ENCODE measurements at places on chromosomes 12 and 14. TPM values are rescaled to one million over a fixed set of nuclear protein-coding genes. Genes with fewer than 3 reads are reported as not detected.

DNA sequence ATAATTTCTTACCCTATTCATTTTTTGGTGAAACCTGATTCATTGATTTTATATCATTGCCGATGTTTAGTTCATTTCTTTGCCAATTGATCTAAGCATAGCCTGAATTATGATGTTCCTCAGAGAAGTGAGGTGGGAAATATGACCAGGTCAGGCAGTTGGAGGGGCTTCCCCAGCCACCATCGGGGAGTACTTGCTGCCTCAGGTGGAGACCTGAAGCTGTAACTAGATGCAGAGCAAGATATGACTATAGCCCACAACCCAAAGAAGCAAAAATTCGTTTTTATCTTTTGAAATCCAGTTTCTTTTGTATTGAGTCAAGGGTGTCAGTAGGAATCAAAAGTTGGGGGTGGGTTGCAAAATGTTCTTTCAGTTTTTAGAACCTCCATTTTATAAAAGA is 7.9 kb downstream of the PTGDR start:
- DNase-seq, result no peak

The RAB15 gene
- total RNA-seq, result 3.8 TPM

DNA sequence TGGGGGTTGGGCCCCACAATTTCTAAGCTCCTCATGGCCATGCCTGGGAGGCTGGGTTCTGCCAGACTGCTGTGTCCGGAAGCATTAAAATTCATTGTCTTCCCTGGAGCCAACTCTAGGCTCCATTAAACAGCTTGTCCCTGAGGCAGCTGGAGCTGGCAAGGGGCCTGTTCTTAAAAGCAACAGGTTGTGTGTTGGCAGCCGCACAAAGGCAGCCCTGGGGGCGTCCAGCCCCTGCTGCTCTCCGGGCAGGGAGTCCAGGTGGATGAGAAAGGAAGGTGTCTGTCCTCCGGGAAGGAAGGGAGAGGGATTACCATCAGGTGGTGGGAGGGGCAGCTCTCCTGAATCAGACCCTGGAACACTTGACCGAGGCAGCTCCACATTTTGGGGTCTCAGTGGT is 98.9 kb downstream of the CHST11 start:
- no peak for DNase-seq

The C12orf54 gene
- 0.94 TPM for total RNA-seq

GRCh38 chr14:79630288-79630960 is 580.9 kb downstream of the DIO2 start:
- no peak for DNase-seq

- DNase-seq, result no peak
Observed at GRCh38 chr12:9667403-9668160, 1.9 kb upstream of the CLEC2D start.

GRCh38 chr12:29309320-29309902 is 71.6 kb downstream of the ERGIC2 start:
- no peak for DNase-seq

The CIT gene
- 14.7 TPM for total RNA-seq

DNA sequence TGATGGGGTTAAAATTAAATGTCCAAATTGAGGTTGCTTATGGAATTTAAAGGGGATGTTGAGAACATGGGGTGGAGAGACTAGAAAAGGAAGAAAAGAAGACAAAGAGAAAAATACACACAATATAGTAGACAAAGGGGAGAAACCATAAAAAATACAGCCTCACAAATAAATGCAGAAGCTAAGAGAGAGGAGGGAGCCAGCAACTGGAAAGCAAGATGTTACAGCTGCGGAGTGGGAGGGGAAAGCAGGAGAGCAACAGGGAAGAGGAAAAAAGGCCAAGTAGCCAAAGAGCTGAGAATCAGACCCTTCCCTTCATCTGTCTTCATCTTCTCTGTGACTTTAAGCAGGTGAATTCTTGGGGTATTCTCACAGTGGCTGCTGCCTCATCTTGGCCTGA is 39.7 kb upstream of the SMUG1 start:
- DNase-seq, result no peak

DNA sequence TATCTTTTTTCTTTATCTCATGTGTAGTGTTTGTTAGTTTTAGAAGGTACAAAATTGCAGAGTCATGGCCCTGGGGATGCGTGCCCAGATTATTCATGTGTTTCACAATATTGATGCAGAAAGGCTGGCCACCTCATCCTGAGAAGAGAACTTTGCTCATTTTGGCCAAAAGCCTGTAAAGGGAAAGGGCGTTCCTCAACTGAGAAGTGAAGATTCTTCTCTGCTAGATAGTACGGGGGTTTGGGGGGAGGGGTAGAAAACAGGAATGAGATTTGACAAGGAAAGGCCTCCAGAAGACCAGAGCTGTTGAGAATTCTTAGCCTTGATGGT is 1.7 kb downstream of the MGST1 start:
- peak; percentile 93 for DNase-seq

GRCh38 chr12:30010071-30011052 is 226.6 kb upstream of the TMTC1 start:
- no peak for DNase-seq

GRCh38 chr12:105459760-105460330 is 129.4 kb downstream of the C12orf75 start:
- peak; percentile 18 for DNase-seq

DNA sequence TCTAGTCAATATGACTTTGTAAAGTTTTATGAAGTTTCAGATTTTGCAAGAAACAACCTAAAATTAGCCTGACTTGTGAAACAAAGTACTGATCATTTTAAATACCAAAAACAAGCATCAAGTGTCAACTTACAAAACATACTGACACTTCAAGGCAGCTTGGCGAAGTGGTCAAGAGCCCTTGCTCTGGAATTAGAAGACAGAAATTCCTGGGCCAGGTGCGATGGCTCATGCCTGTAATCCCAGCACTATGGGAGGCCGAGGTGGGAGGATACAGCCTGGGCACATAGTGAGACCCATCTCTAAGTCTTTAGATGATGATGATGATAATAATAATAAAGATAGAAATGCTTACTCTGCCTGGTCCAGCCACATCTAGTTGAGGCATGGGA is 45.4 kb upstream of the NR2C1 start:
- DNase-seq, result no peak

- peak; percentile 38 for DNase-seq
Observed at GRCh38 chr12:58919231-58920101, 838 bp downstream of the LRIG3 start.

DNA sequence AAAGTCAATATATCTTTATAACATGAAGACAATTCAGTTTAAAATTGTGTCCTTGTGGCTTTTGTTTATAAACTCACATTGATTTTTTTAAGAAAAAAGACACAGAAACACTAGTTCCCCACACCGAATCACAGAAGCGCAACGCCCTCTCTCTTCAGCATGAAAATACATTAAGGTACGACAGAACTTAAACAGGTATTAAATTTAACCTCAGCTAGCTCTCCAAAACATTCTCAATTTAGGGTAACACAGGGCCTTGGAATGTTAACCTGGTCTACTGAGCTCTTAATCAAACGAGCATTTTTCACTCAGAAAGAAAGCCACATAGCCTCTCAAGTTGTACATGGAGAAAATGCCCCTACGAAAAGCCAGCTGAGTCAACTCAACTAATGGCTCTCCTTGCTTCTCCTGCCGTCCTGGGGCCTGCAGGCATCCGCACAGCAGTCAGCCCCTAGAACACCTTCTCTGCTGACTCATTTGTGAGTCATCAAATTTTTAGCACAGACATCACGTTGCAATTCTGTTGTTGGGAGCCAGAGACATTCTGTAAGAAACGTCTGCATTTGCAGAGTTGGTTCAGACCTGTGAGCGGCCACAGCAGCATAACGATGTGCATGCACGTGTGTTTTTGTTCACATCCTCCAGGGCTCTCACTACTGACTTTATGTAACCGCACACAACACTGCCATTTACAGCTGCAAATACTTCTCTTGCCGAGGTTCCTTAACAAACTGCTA is 141.6 kb downstream of the ITPR2 start:
- peak; percentile 74 for DNase-seq

DNA sequence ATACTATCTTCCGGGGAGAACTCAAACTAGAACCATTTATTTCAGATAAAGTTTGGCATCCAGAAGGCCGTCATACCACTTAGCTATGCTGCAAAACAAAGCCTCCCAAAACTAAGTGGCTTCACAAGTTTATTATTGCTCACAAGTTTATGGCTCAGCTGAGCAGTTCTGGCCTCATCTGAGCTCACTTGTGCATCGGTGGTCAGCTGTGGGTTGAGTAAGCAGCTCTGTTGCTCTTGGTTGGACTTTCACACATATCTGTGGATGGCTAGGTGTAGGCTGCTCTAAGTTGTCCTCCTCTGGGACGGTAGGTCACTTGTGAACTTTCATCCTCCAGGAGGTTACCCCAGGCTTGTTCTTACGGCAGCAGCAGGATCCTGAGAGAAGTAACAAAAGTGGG is 162.7 kb downstream of the BTG1 start:
- DNase-seq, result no peak

DNA sequence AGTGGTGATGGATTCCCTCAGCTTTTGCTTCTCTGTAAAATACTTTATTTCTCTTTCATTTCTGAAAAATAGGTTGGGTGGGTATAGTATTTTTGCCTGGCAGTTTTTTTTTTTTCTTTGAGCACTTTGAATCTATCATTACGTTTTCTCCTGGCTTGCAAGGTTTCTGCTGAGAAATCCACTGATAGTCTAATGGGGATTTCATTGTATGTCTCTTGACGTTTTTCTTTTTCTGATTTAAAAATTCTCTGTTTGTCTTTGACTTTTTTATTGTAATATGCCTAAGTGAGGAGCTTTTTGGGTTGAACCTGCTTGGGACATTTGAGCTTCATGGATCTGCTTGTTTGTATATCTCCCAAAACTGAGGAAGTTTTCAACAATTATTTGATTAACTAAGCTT is 606.0 kb downstream of the KCNH5 start:
- no peak for DNase-seq

The EMP1 gene
- 127 TPM for total RNA-seq

The RD3L gene
- total RNA-seq, result not detected

- no peak for DNase-seq
Observed at GRCh38 chr14:89881839-89882238, 72.7 kb downstream of the EFCAB11 start.

DNA sequence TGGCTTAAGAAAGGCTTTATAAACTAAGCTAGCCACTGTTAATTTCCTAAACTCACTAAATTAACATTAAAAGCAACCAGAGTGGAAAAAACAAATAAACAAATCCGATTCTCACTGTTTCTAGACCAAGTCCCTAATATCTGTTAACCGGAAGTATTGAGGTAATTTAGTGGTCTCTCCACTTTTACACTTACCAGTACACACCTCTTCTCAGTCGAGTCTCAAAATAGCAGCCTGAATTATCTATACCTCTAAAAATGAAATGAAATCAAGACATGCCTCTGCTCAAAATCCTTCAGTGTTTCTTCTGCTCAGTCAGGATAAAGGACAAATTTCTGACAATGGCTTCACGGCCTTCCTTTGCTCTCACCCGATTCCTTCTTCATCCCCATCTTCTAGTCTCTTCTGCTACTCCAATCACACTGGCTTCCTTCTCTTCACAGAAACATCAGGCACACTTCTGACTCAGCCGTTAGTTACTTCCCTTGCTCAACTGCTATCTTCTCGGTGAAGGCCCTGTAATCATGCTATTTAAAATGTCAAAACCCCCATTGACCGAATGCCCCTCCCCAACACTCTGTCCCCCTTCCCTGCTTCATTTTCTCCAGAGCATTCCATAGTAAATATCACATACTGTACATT is 161.3 kb downstream of the KITLG start:
- no peak for DNase-seq

DNA sequence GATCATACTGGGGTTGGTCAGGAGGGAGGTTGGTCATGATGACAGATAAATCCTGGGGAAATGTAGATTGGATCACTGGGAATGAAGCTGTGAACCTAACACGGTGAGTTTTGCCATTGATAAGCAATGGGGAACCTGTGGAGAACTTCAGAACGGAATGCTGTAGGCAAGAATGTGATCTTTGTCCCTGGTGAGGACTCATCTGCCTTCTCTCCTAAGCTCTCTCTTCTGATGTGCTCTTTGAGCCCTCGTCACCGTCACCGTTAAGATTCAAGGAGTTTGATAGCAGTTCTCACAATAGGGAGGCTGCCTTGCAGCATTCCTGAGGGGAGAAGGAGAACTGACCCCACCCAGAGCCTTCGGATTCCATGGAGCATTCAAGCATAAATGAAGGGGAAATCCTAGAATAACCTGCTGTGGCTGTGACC is 217.6 kb downstream of the ANO6 start:
- no peak for DNase-seq

- DNase-seq, result no peak
Observed at GRCh38 chr14:74645244-74645643, 33.2 kb upstream of the LTBP2 start.

The SFSWAP gene
- total RNA-seq, result 26.1 TPM

DNA sequence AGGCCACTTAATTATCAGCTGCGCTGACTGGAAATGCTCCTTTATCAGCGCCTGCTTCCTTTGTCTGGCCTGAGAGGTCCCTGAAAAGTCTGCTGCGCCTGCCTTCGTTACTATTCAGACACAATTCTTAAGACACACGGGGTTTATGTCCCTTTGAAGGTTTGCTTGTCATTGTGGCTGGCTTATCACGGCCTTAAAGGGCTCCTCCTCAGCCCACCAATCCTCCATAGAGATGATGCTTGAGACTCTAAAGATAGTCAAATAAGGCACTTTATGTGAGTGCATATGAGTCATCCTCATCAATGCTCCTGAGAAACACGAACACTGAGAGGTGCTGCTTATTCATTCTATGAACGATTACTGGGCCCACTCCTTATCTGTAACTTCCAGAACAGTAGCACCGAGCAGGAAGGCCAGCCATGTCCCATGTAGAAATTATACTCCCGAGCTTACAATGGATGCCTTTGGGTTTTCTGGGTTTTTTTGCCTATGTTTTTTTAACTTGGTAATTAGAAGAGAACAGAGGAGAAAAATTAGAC is 1268.2 kb upstream of the TMEM132C start:
- no peak for DNase-seq

DNA sequence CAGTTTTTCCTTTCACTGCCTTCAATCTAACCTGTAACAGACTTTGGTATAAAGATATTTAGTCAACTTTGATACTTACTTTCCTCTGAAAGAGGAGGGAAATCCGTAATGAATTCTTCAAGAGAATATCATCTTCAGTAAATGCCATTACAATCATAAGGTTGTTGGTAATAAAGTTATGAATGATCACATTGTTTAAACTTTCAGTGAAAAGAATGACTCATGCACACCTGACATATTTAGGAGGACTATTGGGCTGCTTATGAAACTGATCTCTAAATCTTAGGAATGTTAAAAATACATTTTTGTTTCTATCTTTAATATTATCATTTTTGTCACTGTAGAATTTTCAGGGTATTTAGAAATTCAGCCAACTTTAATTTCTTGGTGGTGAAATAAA is 474.7 kb downstream of the SLC16A7 start:
- no peak for DNase-seq

GRCh38 chr12:29694002-29694401 is 89.7 kb downstream of the TMTC1 start:
- DNase-seq, result no peak
